ENCODE measurements at places on chromosomes 7 and 10.
A peak's percentile ranks its signal among the peaks of the same experiment; 100 is the strongest.

DNA sequence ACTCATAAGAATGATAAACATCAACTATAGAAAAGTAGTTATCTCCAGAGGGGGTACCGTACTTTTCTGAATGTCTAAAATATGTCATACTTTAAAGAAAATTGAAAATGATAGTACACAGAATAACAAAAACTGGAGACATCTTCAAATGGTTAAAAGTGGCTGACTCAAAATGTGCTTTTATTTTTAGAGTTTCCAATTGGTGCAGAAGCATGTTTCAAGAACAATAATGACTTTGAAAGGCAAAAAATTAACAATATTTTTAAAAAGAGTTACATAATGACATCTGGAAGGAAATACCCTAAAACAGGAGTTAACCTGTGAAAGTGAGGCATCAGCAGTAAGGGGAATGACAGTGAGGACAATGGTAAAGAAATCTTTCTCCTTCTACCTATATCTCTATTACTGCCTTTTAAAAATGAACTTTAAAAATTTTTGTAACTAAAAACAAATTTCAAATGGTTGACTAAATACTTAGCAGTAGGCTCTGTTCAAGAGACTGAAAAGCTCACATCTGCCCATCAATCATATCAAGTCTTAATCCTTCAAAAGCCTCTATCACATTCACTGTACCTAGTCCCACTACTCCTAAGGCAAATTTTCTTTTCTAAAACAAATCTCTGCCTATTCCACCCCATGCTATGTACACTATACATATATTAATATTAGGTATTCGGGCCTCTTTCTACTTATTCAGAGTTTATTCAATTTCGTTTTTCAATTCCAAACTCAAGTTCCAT, 3.0 kb downstream of the ASZ1 start:
- no peaks in the 10 kb centered on the region for H3K36me3 ChIP-seq
- no peak for DNase-seq
- no peaks in the 10 kb centered on the region for H3K4me1 ChIP-seq
- peaks cover 6% of the 10 kb centered on the region for H3K27me3 ChIP-seq
- H3K4me3 ChIP-seq: no peak overlapping the region
- H3K27ac ChIP-seq: no peak overlapping the region

- no peak overlapping the region for H3K4me3 ChIP-seq
- DNase-seq: peak; percentile 28
- peaks cover 24% of the 10 kb centered on the region for H3K4me1 ChIP-seq
- H3K27ac ChIP-seq: no peak overlapping the region
- H3K36me3 ChIP-seq: peaks cover 36% of the 10 kb centered on the region
Observed at GRCh38 chr10:101967713-101968112, 88.3 kb downstream of the ARMH3 start.

DNA sequence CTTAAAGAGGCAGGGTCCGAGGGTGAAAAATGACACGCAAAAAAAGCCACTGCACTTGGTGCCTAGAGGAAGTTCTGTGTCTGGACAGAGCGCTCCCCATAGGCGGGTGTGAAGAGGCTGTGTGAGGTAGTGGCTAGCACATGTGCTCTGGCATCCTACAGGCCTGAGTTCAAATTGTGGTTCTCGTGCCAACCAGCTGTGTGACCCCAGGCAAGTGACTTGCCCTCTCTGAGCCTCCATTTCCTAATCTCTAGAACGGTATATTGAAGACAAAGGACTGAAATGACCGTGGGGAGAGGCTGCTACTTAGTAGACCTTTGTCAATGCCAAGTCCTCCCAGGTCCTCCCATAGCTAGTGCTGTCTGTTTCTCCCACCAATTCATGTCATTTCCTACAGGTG, 79.1 kb upstream of the MYL10 start:
- no peaks in the 10 kb centered on the region for H3K4me1 ChIP-seq
- H3K4me3 ChIP-seq: no peak overlapping the region
- no peaks in the 10 kb centered on the region for H3K36me3 ChIP-seq
- no peak for DNase-seq
- 0 out of 2 replicates have a peak, but pooled peaks cover 10% of the 10 kb centered on the region for H3K27me3 ChIP-seq
- H3K27ac ChIP-seq: no peak overlapping the region

GRCh38 chr7:36597090-36597773, 127.1 kb downstream of the AOAH start:
- H3K27me3 ChIP-seq: no peaks in the 10 kb centered on the region
- peak overlapping the region; percentile 40 for H3K27ac ChIP-seq
- H3K4me3 ChIP-seq: no peak overlapping the region
- peaks cover 48% of the 10 kb centered on the region for H3K4me1 ChIP-seq
- H3K36me3 ChIP-seq: no peaks in the 10 kb centered on the region

DNA sequence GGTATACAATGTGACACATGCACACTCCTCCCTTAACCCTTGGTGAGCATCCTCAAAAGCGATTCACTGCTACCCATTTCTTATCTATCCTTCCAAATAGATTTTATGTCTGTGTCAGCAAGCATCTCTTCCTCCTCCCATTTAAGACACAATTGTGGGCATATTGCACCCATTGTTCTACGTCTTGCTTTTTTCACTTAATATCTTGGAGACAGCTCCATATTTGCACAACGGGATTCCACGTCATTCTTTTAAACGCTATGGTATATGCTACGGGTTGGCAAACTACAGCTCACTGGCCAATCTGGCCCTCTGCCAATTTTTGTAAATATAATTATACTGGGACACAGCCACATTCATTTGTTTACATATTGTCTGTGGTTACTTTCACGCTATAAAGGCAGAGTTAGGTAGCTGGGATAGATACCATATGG, 88.6 kb downstream of the RNF216 start:
- H3K4me3 ChIP-seq: peak overlapping the region; percentile 1
- H3K27me3 ChIP-seq: no peaks in the 10 kb centered on the region
- H3K4me1 ChIP-seq: peaks cover 88% of the 10 kb centered on the region
- DNase-seq: peak; percentile 65

GRCh38 chr7:107989618-107990373, 13.2 kb downstream of the LAMB1 start:
- no peak overlapping the region for H3K27ac ChIP-seq
- peaks cover 22% of the 10 kb centered on the region for H3K4me1 ChIP-seq
- peaks cover 97% of the 10 kb centered on the region for H3K36me3 ChIP-seq
- H3K4me3 ChIP-seq: no peak overlapping the region

Data from SJSA1 (cell line).